ENCODE measurements at places on chromosomes 16 and 17. TPM values are rescaled to one million over a fixed set of nuclear protein-coding genes. Genes with fewer than 3 reads are reported as not detected.

The UNC45B gene
- 0.31 TPM for total RNA-seq

The RAC3 gene
- 76.0 TPM for total RNA-seq

The TBX21 gene
- not detected for total RNA-seq

The CTRB1 gene
- total RNA-seq: not detected

The ST6GALNAC1 gene
- total RNA-seq: 1.7 TPM

The SULT1A2 gene
- total RNA-seq: not detected

The ALOX12B gene
- total RNA-seq: 1.4 TPM

The TP53TG3 gene
- not detected for total RNA-seq

The BEAN1 gene
- total RNA-seq: 4.1 TPM

The HMOX2 gene
- total RNA-seq: 27.0 TPM

The CCT6B gene
- total RNA-seq: 2.3 TPM

The PRSS53 gene
- 2.2 TPM for total RNA-seq

DNA sequence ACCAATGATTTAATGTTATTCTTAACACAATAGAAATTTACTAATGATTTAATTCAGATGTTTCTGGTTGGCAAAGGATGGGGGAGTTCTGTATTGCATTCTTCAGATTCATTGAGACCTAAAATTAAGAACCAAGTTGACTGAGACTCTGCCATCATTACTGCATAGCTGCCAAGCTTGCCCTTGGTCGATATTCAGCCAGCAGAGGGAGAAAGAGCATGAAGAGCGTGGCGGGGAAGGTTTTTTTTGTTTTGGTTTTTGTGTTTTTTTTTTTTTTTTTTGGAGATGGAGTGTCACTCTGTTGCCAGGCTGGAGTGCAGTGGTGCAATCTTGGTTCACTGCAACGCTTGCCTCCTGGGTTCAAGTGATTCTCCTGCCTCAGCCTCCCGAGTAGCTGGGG lies 659.4 kb upstream of the EEF2KMT start:
- DNase-seq: no peak

- peak; percentile 33 for DNase-seq
Observed at GRCh38 chr17:6913608-6914443, 82.0 kb upstream of the ALOX12 start.

GRCh38 chr16:85348911-85349334 lies 236.7 kb upstream of the CIBAR2 start:
- DNase-seq: no peak

DNA sequence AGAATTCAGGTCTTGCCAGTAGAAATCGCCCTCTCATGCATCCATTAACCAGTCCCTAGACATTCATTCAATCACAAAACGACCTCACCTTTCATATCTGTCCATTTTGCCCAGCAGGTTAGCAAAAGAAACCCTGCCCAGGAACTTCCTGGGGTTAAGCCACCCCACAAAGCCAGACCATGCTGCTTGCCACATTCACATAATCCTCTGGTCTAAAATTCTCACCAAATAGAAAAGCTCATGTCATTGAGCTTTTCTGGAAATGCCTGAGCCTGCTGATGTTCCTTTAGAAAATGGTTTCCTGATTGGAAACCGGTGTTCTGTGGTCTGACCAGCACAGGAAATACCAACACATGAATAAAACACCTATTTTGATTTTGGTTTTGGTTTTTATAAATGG lies 21.6 kb upstream of the DYNLRB2 start:
- no peak for DNase-seq

- DNase-seq: no peak
Observed at GRCh38 chr17:13592427-13592826, 9.3 kb downstream of the HS3ST3A1 start.

DNA sequence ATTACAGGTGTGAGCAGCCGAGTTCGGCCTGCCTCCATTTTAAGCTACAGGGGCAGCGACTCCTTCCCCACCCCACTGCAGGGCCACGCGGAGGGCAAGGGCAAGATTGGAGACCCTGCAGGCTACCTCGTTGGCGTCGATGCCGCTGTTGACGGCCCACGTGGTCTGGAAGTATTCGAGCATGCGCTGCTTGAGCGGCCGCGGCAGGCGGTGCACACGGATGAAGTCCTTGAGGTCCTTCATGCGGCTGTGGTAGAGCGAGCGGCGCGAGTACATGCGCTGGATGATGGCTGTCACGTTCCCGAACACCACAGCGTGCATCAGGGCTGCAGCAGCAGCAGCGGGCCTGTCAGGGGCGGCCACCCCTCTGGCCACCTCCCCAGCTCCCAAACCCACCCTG lies 11.6 kb downstream of the KCNH4 start:
- no peak for DNase-seq

- no peak for DNase-seq
Observed at GRCh38 chr17:59561042-59561441, 4.4 kb upstream of the DHX40 start.

DNA sequence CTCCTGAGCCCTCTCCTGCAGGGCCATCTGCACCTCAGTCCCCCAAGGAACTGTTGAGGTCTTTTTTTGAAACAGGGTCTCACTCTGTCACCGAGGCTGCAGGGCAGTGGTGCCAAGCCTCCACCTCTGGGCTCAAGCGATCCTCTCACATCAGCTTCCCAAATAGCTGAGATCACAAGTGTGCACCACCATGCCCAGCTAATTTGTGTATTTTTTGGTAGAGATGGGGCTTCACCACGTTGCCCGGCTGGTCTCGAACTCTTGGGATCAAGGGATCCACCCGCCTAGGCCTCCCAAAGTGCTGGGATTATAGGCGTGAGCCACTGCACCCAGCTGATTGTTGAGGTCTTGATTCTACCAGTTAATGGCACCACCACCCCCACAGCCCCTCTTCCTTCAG lies 27.9 kb upstream of the ENDOV start:
- DNase-seq: no peak

DNA sequence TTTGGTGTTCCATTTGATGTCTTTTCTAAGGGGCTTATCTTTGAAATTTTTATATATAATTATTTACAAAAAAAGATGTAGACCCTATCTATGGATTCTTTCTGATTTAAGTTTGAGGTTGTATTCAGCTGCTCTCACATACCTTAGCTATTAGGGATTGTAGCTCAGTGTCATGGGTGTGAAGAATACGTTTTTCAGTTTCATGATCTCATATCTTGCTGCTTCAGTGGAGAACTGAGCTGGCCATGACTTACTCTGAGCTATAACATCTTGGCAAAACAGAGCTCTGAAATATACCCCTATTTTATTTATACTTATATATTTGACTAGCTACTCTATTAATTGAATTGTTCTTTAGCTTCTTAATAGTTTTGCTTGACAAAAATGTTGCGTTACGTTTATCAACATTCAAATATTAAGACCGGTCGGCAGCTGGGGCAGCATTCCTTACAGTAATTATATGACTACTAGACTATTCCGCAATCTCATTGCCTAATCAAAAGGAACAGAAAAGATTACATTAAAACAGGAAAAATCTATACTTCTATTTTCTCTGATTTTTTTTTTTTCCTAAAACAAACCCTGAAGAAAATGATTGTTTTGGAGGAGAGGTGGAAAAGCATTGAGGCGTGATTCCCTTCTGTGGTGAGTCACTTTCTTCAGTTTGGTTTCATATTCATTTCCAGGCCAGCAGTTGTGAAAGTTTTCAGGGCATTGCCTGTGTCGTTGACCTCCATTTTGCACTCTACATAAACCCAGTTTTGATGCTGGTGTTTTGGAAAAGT lies 24.1 kb upstream of the KRT24 start:
- DNase-seq: no peak

DNA sequence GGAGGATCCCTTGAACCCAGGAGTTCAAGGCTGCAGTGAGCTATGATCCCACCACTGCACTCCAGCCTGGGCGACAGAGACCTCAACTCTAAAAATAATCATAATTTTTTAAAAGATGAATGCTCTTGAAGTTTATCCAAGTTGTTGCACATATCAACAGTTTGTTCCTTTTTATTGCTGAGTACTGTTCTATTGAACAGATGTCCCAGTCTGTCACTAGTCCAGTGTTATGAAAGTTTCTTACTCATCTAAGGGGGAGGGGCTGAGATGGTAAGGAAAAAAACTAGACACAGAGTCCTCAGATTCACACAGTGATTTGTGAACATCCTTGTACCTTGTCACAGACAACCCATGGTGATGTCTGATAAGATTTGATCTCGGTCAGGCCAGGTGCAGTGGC lies 3.9 kb downstream of the ACAP1 start:
- no peak for DNase-seq

DNA sequence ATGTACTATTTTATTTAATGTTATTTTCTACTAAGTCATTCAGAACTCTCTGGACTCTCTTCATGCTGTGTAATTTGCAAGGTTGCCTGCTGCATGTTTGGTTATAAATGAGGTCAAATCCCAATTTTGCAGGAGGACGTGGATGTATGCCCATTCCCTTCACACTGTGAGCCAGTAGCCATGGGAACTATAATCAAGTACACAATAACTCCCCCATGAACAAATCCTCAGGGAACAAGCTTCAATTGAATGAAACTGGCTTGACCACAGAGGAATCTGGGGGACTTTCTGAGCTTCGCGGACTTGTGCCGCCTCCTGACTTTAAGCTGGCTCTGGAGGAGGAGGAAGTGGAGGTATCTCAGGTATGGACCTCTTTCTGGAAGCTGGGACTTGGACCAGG lies 14.6 kb upstream of the KCTD13 start:
- DNase-seq: no peak

DNA sequence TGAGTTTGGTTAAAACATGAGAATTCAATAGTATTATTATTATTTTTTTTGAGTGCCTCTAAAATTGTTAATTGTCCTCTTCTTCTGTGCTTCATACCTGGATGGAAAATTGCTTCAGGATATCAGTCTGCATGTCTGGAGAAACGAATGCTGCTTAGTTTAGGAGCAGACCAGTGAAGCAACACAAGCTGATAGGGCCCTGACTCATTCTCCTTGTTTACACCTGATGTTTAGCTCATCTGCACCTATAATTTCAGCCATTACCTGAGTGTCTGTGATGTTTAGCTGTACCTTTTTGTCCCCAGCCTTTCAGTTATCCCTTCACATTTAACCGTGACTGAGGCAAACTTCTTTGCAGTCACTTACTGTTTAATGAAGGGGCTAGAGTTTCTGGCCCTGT lies 14.8 kb downstream of the SNTB2 start:
- DNase-seq: no peak

DNA sequence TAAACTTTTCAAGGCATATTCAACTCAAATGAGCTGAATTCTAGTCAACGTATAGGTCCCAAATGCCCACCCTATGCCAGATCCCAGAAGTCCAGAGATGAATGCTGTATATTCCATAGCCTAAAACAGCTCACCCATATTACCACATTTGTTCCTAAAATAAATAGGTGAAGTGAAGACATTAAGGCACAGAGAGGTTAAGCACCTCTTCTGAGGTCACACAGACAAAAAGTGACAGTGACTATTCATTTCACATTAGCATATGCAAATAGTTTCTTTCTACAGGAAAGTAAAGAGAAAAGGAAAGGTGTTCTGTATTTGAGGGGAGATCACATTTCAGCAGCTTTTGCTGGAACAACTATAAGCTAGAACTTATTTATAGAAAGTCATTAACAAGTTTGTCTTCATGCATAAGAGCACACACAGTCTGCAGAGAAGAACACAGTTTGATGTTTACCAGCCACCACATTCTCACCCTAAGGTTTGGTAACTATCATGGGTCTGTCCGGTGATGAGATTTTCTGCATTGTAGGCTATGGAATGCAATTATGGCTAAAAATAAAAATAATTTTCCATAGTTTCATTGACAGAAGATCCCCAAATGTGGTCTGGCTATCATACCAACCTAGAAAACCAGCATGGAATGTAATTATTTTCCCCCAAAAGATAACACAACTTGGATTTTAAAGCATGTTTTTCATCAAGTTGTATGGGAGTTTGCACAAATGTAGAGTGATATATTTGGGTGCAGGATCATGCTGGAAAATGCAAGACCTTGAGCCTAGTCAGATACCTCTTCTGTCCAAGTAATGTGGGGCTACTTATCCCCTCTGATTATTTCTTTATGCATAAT lies 402.1 kb downstream of the UTP18 start:
- no peak for DNase-seq

- no peak for DNase-seq
Observed at GRCh38 chr16:380762-381011, 1.1 kb downstream of the PGAP6 start.

GRCh38 chr16:17403859-17404545 lies 66.8 kb downstream of the XYLT1 start:
- DNase-seq: no peak

- no peak for DNase-seq
Observed at GRCh38 chr16:54652201-54652770, 278.4 kb upstream of the IRX5 start.
